CD4-positive, CD25-positive, alpha-beta regulatory T cell (primary cell): ENCODE measurements at places on chromosomes 7 and 10.

DNA sequence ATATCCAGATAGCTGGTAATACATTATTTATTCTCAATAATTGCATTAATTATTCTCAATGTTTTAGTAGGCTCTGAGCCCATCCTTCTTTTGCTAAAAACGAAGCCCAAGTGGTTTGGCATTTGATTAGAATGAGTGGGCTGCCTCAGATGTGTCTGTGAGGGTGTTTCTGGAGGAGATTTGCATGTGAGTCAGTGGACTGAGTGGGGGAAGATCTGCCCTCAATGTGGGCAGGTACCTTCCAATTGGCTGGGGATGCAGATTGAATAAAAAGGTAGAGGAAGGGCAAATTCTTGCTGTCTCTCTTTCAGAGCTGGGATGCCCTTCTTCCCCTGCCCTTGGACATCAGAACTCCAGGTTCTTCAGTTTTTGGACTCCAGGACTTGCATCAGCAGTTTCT, 290.6 kb upstream of the SMIM30 start:
- no peak for DNase-seq

DNA sequence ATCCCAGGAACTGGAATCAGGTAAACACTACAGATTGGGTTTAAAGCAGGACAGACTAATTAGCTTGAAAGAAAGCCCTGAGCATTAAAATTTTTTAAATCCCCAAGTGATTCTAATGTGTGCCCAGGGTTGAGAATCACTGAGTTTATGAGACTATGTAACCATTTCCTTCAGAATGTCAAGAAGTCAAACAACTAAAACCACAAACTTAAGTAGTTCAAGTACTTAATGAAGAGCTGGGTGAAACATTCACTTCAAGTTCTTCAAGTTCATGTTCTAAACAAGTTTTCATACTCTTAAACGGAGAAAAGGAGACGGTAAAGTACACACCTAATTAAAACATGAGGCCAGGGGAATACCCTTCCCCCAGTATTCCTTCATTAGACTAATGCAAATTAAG, 28.2 kb upstream of the TLL2 start:
- DNase-seq, result no peak

DNA sequence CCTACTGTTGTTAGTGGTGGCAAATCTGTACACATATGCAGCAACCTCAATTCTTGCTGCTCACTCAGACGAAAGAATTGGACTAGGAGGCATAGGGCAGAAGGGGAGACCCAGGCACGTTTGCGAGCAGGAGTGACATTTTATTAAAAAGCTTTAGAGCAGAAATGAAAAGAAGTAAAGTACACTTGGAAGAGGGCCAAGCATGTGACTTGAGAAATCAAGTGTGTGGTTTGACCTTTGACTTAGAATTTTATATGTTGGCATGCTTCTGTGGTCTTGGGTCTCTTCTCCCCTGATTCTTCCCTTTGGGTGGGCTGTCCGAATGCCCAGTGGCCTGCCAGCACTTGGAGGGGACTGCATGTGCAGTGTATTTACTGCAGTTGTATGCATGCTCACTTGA, 205.5 kb upstream of the SEMA3D start:
- no peak for DNase-seq

DNA sequence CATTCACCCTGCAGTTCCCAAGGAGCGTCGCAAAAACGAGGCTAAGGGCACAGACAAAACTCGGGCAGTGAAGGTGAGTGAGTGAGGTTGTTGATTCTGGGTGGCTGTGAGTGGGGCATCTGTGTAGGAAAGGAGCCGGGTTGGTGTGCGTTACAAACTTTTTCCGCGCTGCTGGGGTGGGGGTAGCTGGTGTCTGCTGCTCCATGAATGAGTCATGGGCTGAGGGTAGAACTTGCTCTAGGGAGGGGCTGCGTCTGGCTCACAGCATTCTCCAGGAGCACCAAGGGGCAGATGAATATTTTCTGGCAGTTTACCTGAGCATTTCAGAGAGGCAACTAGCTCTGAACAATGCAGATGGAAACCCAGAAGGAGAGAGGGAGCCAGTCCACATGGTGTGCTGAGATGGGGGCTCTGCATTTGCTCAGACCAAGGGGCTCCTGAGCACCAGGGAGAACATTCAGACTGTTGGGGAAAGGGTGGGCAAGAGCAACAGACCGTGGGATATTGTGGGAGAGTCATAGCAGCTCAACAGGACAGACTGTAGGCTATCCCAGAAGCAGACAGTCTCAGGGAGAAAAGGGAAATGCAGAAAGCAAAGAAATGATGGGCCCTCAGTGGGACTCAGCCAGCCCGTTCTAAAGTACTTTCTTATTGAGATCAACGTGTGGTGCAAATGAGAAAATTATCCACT, 18.8 kb downstream of the NOBOX start:
- DNase-seq, result no peak

DNA sequence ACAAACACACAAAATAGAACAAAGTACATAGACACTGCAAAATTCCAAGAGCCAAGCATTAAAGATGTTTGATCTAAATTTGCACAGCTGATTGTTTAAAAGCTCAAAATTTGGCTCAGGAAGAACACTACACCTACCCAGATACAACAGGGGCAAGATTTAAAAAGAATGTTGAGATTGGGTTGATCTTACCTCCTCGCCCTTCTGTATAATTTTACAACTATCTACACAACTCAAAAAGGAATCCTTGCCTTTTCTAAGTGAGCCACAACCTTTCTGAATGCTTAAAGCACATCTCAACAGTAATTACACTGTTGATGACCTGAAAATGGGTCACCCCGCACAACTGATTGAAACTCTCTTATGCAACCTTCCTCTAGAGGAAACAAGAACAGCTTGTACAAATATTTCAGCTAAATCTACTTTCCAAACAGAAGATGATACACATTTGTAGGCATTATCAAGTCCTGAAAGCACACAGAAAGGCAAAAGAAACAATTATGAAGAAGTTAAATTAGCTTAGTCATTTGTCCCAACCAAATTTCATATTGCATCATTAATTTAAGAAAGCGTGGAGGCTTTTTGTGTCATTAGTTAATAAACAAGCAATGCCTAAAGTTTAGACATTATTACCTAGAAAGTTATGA, 75.5 kb downstream of the UBE2H start:
- DNase-seq, result no peak
